ENCODE measurements at places on chromosomes 16 and 17. TPM values are rescaled to one million over a fixed set of nuclear protein-coding genes. Genes with fewer than 3 reads are reported as not detected.

DNA sequence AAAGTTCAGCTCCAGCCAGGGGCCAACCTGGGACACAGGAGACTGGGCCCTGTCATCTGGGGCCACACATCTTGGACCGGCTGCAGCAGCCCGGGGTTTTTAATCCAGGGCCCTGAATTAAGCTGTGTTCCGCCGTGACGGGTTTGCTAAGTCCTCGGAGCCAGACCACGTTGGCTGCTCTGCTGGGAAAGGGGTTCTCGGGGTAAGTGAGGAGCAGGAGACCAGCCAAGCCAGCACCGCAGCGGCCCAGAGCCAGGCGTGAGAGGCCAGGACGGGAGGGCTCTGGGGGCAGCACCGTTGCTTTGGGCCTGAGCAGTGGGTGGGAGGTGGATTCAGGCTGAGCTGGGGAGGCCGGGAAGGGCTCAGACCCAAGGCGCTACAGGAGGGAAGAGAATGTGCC is 31.3 kb upstream of the CBX4 start:
- peaks cover 14% of the 10 kb centered on the region for H3K27me3 ChIP-seq
- no peak overlapping the region for H3K4me3 ChIP-seq
- no peak overlapping the region for H3K27ac ChIP-seq
- no peaks in the 10 kb centered on the region for H3K36me3 ChIP-seq
- H3K4me1 ChIP-seq = no peaks in the 10 kb centered on the region

DNA sequence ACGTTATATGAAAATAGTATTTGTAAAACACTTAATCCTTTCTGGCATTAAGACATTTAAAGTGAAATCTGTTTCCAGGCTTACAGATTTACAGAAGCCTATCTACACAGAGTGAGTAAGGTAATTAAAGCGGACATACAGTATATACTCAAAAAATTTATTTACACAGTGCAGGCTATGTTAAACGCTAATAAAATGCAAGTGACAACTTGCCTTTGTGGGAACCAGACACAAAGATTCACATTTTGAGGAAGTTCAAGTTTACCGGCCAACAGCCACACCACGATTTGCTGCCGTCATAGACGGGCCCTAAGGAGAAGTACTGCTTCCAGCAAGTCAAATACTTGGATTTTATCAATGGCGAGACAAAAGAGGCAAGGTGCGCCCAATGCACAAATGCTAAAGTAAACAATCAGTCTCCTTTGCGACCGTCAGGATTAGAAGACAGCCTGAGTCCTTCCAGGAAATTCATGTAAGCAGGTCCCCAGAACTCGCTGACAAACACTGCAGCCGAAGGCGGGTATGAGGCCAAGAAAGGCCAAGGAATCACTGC is 801 bp downstream of the VPS35 start:
- H3K27me3 ChIP-seq = no peaks in the 10 kb centered on the region
- H3K4me1 ChIP-seq = peaks cover 39% of the 10 kb centered on the region
- no peaks in the 10 kb centered on the region for H3K36me3 ChIP-seq
- peak overlapping the region; percentile 89 for H3K27ac ChIP-seq

- H3K4me3 ChIP-seq = no peak overlapping the region
- H3K27me3 ChIP-seq = peaks cover 4% of the 10 kb centered on the region
- no peaks in the 10 kb centered on the region for H3K36me3 ChIP-seq
- peak overlapping the region; percentile 78 for H3K27ac ChIP-seq
- peaks cover 7% of the 10 kb centered on the region for H3K4me1 ChIP-seq
- DNase-seq = no peak
Measured at GRCh38 chr16:87540072-87540896, 47.5 kb upstream of the ZCCHC14 start.

DNA sequence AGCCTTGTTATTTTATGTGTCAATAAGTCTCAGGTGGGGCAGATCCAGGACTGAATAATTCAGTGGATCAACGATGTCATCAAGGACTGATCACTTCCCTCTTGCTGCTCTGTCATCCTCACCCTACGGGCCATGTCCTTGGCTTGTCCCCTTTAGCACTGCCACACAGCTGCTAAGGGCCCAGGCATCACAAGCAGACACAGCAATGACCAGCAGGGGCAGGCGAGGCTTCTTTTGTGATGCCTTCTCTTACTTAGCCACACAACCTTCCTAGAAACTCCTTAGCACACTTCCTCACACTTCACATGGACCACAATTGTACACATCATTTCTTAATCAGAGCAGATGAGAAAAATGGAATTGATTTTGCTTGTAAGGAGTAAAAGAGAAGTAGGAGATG is 356.3 kb upstream of the SOX9 start:
- H3K27ac ChIP-seq = no peak overlapping the region
- peaks cover 13% of the 10 kb centered on the region for H3K4me1 ChIP-seq
- H3K4me3 ChIP-seq = no peak overlapping the region

- peak overlapping the region; percentile 55 for H3K4me3 ChIP-seq
- no peaks in the 10 kb centered on the region for H3K36me3 ChIP-seq
- peaks cover 20% of the 10 kb centered on the region for H3K4me1 ChIP-seq
- peak overlapping the region; percentile 79 for H3K27ac ChIP-seq
- no peaks in the 10 kb centered on the region for H3K27me3 ChIP-seq
Measured at GRCh38 chr17:74430706-74431567, 951 bp upstream of the GPRC5C start.

DNA sequence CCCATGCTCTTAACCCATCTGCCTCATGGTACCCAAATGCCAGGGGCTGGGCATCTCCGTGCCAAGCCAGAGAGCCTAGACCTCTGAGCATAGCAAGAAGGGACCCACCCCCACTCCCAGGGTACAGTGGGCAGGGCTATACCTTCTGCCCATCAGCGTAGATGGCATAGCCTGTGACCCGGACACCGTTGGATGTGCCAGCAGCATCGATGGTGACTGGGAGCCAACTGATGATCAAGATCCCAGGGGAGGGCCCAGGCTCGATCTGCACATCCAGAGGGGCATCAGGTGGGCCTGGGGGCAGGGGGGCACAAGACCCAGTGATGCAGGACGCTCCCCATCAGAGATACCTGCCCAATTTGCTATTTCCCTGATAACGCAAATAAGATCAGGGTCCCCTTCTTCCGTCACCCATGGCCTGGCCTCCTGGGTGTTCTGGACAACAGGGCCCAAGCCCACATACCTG is 17.1 kb downstream of the TSPOAP1 start:
- H3K27ac ChIP-seq = no peak overlapping the region
- DNase-seq = no peak
- H3K27me3 ChIP-seq = no peaks in the 10 kb centered on the region

GRCh38 chr16:25066426-25066746 is 45.2 kb upstream of the LCMT1 start:
- H3K4me1 ChIP-seq = peaks cover 16% of the 10 kb centered on the region
- peak overlapping the region; percentile 94 for H3K27ac ChIP-seq
- H3K4me3 ChIP-seq = peak overlapping the region; percentile 71
- H3K36me3 ChIP-seq = no peaks in the 10 kb centered on the region
- DNase-seq = no peak
- no peaks in the 10 kb centered on the region for H3K27me3 ChIP-seq

DNA sequence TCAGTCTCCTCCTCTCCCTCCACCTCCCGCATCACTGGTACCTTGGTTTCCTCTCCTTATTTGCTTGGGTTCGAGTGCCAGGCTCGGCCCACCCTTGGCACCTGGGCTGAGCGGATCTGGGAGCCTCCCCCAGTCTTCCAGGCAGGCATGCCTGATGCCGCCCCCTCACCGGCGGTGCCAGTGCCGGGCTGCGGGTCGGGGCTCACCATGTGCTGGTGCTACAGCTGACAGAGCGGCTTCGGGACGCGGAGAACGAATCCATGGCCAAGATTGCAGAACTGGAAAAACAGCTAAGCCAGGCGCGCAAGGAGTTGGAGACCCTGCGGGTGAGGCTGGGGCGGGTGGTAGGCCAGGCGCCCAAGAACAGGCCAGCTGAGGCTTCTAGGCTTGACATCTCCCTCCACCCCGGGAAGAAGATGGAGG is 19.2 kb downstream of the FMNL1 start:
- H3K36me3 ChIP-seq = no peaks in the 10 kb centered on the region
- no peak for DNase-seq
- H3K4me3 ChIP-seq = no peak overlapping the region
- H3K27me3 ChIP-seq = peaks cover 16% of the 10 kb centered on the region
- H3K27ac ChIP-seq = no peak overlapping the region

DNA sequence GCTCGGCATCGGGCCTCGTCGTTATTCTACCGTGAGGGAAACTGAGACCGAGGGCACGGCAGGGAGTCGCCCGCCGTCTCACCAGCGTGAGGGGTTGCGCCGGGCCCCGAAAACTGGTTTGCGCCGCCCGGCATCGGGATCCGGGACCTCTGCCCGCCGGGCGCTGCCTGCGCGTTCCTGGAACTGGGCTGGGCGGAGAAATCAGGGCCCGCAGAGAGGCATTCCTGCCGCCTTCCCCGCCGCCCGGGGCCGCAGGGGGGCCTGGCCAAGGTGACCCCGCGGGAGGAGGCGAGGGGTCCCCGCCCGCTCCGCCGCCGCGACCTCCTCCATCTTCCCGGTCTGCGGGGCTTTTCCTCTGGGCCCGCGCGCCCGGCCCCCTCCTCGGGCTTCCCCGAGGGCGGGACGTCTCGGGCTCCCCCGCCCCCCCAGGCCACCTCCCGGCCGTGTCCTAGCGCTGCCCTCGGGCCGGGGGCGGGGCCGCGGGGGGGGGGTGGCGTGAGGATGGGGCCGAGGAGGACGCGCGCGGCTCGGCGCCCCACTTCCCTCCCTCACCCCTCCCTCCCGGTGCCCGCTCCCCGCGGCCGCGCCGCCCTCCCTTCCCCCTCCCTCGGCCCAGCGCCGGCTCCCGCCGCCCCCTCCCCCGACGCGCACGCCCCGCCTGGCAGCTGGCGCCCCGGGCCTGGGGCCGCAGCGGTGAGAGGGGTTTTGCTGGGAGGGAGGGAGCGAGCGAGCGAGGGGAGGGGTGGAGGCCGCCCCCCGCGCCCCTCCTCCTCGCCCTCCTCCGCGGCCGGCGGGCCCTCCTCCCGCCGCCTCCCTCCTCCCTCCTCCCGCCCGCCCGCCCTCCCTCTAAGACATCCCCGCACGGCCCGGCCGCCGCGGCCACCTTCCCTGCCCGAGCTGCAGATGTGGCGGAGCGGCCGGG is at the start of gene GLIS2:
Gene GLIS2 (plus strand): TSS at position 882 of the 922 bp plus-strand sequence. CDS start 16,214 bp downstream, outside the sequence.
- no peaks in the 10 kb centered on the region for H3K27me3 ChIP-seq
- H3K4me1 ChIP-seq = no peaks in the 10 kb centered on the region
- H3K36me3 ChIP-seq = no peaks in the 10 kb centered on the region
- DNase-seq = peak; percentile 88
- H3K4me3 ChIP-seq = peak within 1 kb of the TSS; percentile 62

Gene SLC6A4
- polyA plus RNA-seq = not detected

Gene NPB
- polyA plus RNA-seq = 0.87 TPM

Gene AARS1
- polyA plus RNA-seq = 21.5 TPM

Gene UNK
- 24.4 TPM for polyA plus RNA-seq

Gene PKMYT1
- 4.2 TPM for polyA plus RNA-seq

All from sigmoid colon (tissue), 7 donors.